ENCODE measurements at places on chromosomes 16 and 17. TPM values are rescaled to one million over a fixed set of nuclear protein-coding genes. Genes with fewer than 3 reads are reported as not detected.

GRCh38 chr17:2396192-2396567, 4.7 kb downstream of the MNT start:
- no peak for DNase-seq
- H3K36me3 ChIP-seq: no peaks in the 10 kb centered on the region
- H3K4me1 ChIP-seq: peaks cover 47% of the 10 kb centered on the region
- H3K27me3 ChIP-seq: no peaks in the 10 kb centered on the region
- H3K27ac ChIP-seq: peak overlapping the region; percentile 100

KRT28 gene
- total RNA-seq: not detected

DNA sequence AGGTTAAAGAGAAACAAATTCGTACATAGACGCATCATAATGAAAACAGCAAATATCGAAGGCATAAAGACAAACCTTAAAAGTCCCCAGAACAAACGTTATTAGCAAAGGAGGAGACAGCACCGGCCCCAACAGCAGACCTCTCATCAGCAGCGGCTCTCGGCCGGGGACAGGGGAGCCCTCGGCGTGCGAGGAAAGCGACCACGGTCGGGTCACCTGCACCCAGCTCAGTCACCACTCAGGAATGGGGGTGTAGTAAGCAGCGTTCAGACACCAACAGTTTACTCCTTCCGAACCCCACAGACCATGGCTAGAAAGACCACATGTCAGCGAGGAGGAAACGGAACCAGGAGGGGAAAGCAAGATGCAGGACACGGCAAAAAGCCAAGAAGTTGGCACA, 109.3 kb upstream of the CHMP6 start:
- no peak for DNase-seq
- H3K36me3 ChIP-seq: peaks cover 6% of the 10 kb centered on the region
- no peaks in the 10 kb centered on the region for H3K27me3 ChIP-seq
- no peaks in the 10 kb centered on the region for H3K4me1 ChIP-seq
- H3K4me3 ChIP-seq: no peak overlapping the region
- H3K27ac ChIP-seq: no peak overlapping the region

GLIS2 gene
- total RNA-seq: 4.1 TPM

GRCh38 chr16:15832241-15832640, 24.6 kb downstream of the MYH11 start:
- no peak overlapping the region for H3K27ac ChIP-seq
- H3K27me3 ChIP-seq: no peaks in the 10 kb centered on the region
- no peak for DNase-seq
- no peak overlapping the region for H3K4me3 ChIP-seq

AIPL1 gene
- total RNA-seq: not detected

DNA sequence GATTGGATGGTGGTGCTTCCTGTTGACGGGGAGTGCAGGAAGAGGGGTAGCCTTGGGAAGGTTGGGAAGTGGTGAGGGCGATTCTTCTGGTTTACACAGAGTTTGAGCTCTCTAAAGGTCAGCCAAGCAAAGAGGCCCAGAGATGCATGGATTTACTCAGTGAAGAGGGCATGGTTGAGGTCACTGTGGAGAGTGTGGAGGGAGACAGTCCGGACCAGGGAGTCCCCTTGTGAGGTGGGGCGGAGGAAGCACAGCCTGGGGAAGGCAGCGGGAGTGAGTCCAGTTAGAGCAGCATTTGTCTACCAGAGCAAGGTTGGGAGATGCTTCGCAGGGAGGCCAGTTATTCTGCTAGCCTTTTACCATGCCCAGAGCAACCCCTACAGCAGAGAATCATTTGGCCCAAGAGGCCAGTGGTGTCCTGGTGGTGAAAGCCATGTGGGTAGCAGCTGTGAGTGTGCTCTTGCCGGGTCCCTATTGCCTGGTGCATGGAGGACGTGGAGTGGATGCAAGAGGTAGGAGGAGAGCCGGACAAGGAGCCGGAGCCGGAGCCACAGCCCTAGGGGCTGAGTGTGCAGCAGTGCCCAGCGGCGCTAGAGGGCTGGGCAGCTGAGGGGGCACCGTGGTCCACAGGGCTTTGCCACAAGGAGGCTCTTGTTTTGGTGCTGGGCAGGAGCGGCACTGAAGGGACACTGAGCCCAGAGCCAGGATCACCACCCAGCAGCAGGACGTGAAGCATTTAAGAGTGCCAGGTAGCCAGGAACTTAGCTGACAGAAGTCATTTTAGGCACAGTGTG, 27.7 kb downstream of the PRMT7 start:
- no peak for DNase-seq
- H3K36me3 ChIP-seq: peaks cover 4% of the 10 kb centered on the region
- H3K4me1 ChIP-seq: no peaks in the 10 kb centered on the region
- H3K27me3 ChIP-seq: no peaks in the 10 kb centered on the region

DNA sequence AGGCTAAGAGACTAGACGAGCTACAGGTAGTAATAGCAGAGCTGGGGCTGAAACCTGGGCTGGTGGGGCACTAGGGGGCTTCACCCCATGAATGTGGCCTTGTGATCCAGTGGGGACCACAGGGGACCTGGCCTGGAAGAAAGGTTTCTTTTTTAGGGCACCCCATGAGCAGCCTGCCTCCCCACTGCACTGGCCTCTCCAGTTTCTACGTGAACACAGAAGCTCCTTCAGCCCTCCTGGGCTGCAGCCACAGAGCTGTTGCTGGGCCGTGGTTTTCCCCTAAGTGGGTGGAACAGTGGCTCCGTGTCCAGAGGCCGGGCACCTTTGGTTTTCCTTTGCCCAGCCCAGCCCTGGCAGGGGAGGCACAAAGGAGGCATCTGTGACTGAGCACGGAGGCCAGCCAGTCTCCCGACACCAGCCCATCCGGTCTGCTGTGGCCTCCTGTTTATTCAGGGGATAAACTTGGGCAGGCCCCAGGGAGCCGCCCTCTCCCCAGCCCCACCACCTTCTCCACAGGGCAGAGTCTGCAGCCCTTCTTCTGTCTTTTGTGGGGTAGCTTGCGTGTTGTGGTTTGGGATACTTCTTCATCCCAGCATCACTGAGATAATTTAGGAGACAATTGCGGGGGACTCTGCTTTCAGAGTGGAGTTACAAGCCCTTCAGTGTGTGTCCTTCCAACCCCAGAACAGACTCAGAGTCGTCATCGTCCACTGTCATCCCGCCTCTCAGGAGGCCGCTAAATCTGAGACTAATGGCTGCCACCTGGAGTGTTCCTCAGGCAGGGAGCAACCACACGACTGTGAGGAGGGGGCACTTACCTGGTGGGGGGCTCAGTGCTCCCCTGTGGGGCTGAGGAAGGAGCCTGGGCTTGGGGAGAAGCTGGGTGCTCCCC, 85.3 kb downstream of the RAB11FIP4 start:
- no peaks in the 10 kb centered on the region for H3K36me3 ChIP-seq
- no peaks in the 10 kb centered on the region for H3K27me3 ChIP-seq
- H3K4me3 ChIP-seq: no peak overlapping the region
- no peak overlapping the region for H3K27ac ChIP-seq
- DNase-seq: no peak

- H3K4me3 ChIP-seq: no peak overlapping the region
- H3K27me3 ChIP-seq: no peaks in the 10 kb centered on the region
- peaks cover 4% of the 10 kb centered on the region for H3K4me1 ChIP-seq
Observed at GRCh38 chr16:69412287-69412686, 12.1 kb upstream of the CYB5B start.

DNA sequence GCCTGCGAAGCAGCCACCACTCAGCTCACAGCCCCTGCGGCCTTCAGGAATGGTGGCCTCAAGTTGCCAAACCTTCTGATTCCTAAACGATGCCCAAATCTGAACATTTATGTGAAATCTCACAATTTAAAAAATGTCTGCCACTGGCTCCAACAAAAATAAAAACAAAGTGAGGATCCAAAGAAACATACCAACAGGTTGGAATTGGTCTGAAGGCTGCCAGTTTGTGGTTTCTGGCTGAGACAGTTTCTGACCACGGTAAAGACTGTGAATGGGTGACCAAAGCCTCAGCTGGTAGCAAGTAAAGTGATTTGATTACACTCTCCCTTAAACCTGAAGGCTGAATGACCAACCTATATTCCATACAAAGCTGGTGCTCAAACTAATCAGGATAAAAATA, 24.9 kb downstream of the LITAFD start:
- no peaks in the 10 kb centered on the region for H3K27me3 ChIP-seq
- no peak overlapping the region for H3K4me3 ChIP-seq
- H3K27ac ChIP-seq: no peak overlapping the region

GINS2 gene
- total RNA-seq: 6.1 TPM

DNA sequence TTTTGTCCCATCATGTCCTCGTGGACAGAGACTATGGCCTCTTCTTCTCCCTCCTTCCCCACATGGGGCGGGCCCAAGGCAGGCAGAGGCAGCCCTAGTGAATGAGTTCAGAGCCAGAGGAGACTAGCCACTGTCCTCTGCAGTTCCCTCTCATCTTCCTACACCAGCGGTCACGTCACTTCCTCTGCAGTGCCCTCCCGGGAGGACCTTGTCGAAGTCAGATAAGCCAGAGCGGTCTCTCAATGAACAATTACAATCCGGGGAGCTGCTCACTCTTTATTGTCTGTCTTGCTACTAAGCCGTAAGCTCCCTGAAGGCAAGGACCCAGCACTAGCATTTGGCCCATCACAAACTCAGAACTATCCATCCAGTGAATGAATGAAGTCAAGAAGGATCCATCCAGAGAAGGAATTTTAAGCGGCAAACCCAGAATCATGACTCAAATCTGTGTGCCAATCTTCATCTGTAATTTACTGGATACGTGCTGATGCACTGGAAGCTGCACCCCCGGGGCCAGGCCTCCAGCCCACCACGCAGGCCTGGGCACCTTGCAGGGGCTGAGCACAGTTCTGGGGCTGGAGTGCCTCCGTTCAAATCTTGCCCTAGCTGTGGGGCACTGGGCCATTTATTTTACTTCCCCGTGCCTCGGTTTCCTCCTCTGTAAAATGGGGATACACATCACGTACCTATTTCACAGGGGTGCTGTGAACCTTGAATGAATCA, 18.1 kb downstream of the ZNF423 start:
- H3K36me3 ChIP-seq: no peaks in the 10 kb centered on the region
- peaks cover 8% of the 10 kb centered on the region for H3K27me3 ChIP-seq
- no peak for DNase-seq
- H3K4me3 ChIP-seq: no peak overlapping the region
- no peaks in the 10 kb centered on the region for H3K4me1 ChIP-seq

DNA sequence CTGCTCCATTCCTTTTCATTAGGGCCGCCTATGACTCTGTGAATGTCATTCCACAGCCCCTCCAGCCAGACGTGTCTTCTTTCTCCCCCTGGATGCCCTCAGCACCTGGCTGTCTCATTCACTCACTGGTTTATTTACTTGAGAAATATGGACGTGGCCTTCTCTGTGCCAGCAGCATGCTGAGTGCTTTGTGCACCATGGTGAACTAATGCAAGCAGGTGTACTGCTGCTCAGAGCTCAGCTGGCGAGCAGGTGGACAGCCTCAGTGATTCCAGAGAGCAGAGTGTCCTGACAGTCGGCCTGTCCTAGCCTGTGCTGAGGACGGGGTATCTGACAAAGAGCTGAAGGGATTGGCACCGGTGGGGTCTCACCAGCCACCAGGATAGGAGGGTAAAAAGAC, 96.7 kb downstream of the GNAO1 start:
- H3K27ac ChIP-seq: no peak overlapping the region
- no peaks in the 10 kb centered on the region for H3K27me3 ChIP-seq
- DNase-seq: no peak
- H3K36me3 ChIP-seq: no peaks in the 10 kb centered on the region
- no peaks in the 10 kb centered on the region for H3K4me1 ChIP-seq

AANAT gene
- total RNA-seq: not detected

CENPV gene
- 77.4 TPM for total RNA-seq

DNA sequence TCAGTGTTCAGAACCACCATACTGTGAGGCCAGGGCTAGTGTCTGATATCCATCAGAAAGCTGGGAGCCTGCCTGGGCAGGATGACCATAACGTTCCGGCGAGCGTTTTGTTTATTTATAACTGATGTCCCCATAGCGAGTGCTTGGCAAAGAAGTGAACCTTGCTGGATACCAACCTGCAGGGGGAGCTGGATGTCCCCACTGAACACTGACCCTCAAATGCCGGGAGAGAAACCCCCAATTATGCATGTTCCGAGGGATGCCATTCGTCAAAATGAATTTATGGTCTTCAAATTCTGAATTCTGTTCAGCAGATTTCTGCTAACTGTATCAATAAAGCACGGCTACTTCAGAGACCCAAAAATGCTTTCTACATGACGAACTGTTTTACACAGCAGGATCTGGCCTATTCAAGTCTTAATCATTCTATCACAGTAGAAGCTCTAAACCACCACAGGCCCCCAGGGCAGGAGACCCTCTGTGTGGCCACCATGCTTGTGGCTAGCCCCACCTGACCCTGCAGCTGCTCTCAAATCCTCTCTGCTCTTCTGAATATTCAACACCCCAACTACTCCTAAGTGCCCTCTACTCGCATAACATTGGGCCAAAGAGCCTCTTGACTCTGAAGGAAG, 15.2 kb downstream of the MED24 start:
- H3K36me3 ChIP-seq: peaks cover 4% of the 10 kb centered on the region
- no peaks in the 10 kb centered on the region for H3K4me1 ChIP-seq
- no peak for DNase-seq
- no peak overlapping the region for H3K27ac ChIP-seq
- no peak overlapping the region for H3K4me3 ChIP-seq

DNA sequence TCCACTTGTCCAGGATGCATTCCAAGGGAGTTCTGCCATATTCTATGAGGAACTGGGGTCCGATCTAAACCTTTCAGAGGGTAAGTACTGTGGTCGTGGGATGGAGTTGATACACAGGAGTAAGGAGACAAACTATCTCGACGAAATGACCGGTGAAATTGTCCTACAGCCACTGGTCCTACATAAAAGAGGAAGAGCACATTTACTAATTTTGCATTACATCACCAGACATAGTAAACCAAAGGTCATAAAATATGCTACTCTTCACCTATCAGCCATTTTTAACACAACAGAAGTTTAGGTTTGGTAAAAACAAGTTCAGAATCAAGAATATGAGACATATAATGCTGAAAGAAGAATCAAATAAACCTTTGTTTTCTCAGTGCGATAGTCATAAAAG, 8.1 kb downstream of the HSF5 start:
- no peak overlapping the region for H3K27ac ChIP-seq
- no peaks in the 10 kb centered on the region for H3K36me3 ChIP-seq
- DNase-seq: no peak
- no peaks in the 10 kb centered on the region for H3K4me1 ChIP-seq
- no peak overlapping the region for H3K4me3 ChIP-seq

- no peak for DNase-seq
- no peak overlapping the region for H3K27ac ChIP-seq
- peaks cover 4% of the 10 kb centered on the region for H3K27me3 ChIP-seq
- H3K36me3 ChIP-seq: no peaks in the 10 kb centered on the region
Observed at GRCh38 chr17:7292729-7293128, 1.7 kb downstream of the YBX2 start.

CES3 gene
- total RNA-seq: 169 TPM
